ENCODE measurements at places on chromosomes 7 and 10. TPM values are rescaled to one million over a fixed set of nuclear protein-coding genes. Genes with fewer than 3 reads are reported as not detected.

Gene ANXA8L1
- not detected for total RNA-seq

Gene HERC4
- 106 TPM for total RNA-seq

Gene RSPH10B
- total RNA-seq = 0.81 TPM

DNA sequence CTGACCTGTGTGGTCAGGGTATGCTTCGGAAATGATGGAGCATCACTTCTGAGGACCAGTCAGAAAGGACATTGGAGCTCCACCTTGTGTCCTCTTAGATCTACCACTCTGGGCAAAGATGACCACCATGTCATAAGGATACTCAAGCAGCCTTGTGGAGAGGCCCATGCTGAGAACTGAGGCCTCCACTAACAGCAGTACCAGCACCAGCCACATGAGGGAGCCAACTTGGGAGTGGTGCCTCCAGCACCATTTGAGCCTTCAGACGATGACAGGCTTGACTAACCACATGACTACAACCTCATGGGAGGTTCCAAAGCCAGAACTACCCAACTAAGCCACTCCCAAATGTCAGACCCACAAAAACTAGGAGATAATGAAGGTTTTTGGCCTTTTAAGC, 116.0 kb downstream of the NPTX2 start:
- no peaks in the 10 kb centered on the region for H3K4me1 ChIP-seq
- H3K27me3 ChIP-seq = peaks cover 3% of the 10 kb centered on the region
- H3K4me3 ChIP-seq = no peak overlapping the region
- H3K36me3 ChIP-seq = no peaks in the 10 kb centered on the region
- no peak for DNase-seq

Gene BICC1
- not detected for total RNA-seq

DNA sequence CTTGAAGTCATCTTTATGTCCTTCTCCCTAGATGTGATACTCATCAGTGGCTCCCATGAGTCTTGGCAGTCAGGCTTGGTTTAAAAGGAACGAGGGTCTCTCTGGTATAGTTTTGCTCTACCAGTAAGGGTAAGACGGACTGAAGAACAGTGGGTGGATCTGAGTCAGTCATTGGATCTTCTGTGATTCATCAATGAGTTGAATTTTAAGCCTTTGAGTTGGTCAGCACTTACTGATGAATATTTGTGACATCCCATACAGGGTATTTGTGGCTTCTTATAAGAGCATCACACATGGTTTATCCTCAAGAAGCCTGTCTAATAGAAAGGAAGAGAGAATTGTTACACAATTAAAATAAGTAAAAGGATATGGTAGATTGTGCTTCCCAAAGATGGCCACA, 87.3 kb upstream of the NAMPT start:
- H3K4me1 ChIP-seq = peaks cover 1% of the 10 kb centered on the region
- no peak overlapping the region for H3K4me3 ChIP-seq
- no peaks in the 10 kb centered on the region for H3K27me3 ChIP-seq
- no peaks in the 10 kb centered on the region for H3K36me3 ChIP-seq

GRCh38 chr10:76150876-76151288, 719.5 kb downstream of the LRMDA start:
- H3K4me1 ChIP-seq = no peaks in the 10 kb centered on the region
- H3K27ac ChIP-seq = no peak overlapping the region
- H3K4me3 ChIP-seq = no peak overlapping the region
- no peaks in the 10 kb centered on the region for H3K36me3 ChIP-seq

DNA sequence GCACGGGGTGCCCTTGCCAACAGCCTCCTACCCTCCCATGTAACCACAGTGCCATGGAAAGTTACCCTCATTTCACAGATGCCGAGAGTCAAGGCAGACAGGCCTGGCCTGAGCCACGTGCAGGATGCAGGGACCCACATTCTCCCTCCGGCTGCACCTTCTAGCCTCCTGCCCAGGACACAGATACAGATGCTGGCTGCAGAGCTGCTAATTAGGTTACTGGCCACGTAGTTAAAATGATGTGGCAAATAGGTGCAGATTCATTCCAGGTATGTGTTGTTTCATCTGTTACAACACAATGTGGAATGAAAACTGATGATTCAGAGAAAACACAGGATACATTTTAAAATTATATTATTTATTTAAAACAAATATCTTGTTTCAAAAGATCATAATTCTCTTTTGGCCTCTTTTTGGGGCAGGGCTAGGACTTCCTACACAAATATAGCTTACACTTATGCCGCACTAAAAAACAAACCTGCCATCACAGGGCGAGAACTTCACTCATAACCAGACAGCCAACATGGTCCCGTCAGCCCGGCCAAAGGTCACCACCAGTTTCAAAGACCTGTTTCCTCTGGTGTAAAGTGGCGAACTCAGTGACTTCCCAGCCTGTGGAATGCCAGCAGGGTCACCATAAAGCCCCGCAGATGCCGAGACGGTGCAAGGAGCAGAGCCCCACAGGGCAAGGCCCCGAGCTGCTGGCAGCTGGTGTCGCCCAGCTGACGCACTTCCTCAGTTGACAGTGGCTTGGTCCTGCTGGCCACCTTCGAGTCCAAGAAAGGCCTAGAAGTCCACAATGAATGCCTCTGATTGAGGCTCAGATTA, 83.5 kb downstream of the TNS3 start:
- no peaks in the 10 kb centered on the region for H3K36me3 ChIP-seq
- H3K27me3 ChIP-seq = no peaks in the 10 kb centered on the region
- no peak for DNase-seq
- H3K27ac ChIP-seq = no peak overlapping the region

Gene GPR146
- 9.5 TPM for total RNA-seq

DNA sequence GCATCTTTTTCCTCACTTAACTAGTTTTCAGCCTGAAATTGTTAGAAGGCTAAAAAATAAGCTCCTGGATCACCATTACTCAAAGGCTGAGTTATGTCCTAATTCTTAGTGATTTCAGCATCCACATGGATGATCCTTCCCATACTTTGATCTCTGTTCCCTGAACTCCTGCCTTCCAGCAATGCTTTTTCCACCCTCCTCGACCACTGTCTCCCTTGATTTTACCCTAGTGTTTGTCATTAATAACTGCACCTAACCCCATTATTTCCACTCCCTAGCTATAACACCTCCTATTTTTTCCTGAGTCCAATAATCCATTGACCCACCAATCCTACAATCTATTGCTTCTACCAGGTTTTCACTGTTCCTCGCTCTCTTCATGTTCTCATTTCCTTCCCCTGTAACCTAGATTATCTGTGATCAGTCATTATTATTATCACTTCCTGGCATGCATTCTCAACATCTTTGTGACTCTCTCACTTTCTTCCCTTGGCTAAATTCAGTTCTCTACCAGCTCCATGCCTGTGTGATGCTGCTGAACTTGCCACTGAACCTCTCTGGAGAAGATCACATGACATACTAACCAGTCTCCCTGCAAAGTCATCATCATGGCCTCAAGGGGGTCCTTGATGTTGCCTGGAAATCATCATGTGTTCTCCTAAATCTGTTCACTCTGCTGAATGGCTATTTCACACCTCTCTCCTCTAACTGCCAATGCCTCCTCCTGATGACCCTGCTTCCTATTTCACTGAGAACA, 6.5 kb upstream of the CALU start:
- no peak for DNase-seq
- H3K4me3 ChIP-seq = no peak overlapping the region
- no peak overlapping the region for H3K27ac ChIP-seq
- H3K36me3 ChIP-seq = no peaks in the 10 kb centered on the region
- peaks cover 11% of the 10 kb centered on the region for H3K27me3 ChIP-seq

DNA sequence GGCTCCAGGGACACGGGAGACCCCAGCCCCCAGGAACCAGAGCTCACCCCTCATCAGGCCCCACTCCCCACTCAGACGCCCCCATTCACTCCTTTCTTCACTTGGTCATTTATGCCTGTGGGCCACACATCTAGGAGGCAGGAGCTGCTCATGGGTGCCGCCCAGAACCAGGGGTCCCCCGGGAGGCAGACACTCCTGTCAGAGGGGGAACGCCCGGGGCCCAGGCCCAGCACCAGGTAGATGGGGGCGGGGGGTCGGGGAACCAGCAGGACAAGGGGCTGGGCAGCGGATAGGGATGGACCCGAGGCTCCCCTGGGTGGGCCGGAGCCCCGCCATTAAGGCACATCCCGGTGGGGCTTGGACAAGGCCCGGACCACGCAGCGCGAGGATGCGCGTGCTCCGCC, 11.8 kb downstream of the CALY start:
- no peaks in the 10 kb centered on the region for H3K36me3 ChIP-seq
- H3K4me3 ChIP-seq = no peak overlapping the region
- peaks cover 35% of the 10 kb centered on the region for H3K27me3 ChIP-seq
- DNase-seq = peak; percentile 53
- H3K4me1 ChIP-seq = peaks cover 9% of the 10 kb centered on the region
- H3K27ac ChIP-seq = peak overlapping the region; percentile 75

Gene AMZ1
- not detected for total RNA-seq

- peaks cover 24% of the 10 kb centered on the region for H3K4me1 ChIP-seq
- H3K4me3 ChIP-seq = peak overlapping the region; percentile 28
- DNase-seq = peak; percentile 57
- H3K27ac ChIP-seq = no peak overlapping the region
- H3K27me3 ChIP-seq = peaks cover 19% of the 10 kb centered on the region
Measured at GRCh38 chr7:70698219-70698832, 433.6 kb upstream of the GALNT17 start.

- peaks cover 5% of the 10 kb centered on the region for H3K4me1 ChIP-seq
- H3K27me3 ChIP-seq = peaks cover 32% of the 10 kb centered on the region
- H3K27ac ChIP-seq = no peak overlapping the region
- DNase-seq = no peak
Measured at GRCh38 chr10:111081595-111081994, 4.8 kb downstream of the ADRA2A start.

GRCh38 chr7:149626972-149627371, 129.4 kb upstream of the ZNF746 start:
- DNase-seq = no peak
- peaks cover 21% of the 10 kb centered on the region for H3K4me1 ChIP-seq
- H3K4me3 ChIP-seq = no peak overlapping the region
- no peaks in the 10 kb centered on the region for H3K36me3 ChIP-seq
- H3K27me3 ChIP-seq = peaks cover 2% of the 10 kb centered on the region
- H3K27ac ChIP-seq = no peak overlapping the region

- H3K27me3 ChIP-seq = peaks cover under 1% of the 10 kb centered on the region
- no peak overlapping the region for H3K27ac ChIP-seq
- DNase-seq = no peak
- H3K4me3 ChIP-seq = no peak overlapping the region
- no peaks in the 10 kb centered on the region for H3K4me1 ChIP-seq
Measured at GRCh38 chr10:69908124-69908523, 106.4 kb downstream of the COL13A1 start.

- no peak overlapping the region for H3K27ac ChIP-seq
- H3K36me3 ChIP-seq = no peaks in the 10 kb centered on the region
- no peak overlapping the region for H3K4me3 ChIP-seq
- peaks cover 31% of the 10 kb centered on the region for H3K27me3 ChIP-seq
Measured at GRCh38 chr10:117955176-117955575, 91.6 kb downstream of the RAB11FIP2 start.

Gene HOXA9
- not detected for total RNA-seq

DNA sequence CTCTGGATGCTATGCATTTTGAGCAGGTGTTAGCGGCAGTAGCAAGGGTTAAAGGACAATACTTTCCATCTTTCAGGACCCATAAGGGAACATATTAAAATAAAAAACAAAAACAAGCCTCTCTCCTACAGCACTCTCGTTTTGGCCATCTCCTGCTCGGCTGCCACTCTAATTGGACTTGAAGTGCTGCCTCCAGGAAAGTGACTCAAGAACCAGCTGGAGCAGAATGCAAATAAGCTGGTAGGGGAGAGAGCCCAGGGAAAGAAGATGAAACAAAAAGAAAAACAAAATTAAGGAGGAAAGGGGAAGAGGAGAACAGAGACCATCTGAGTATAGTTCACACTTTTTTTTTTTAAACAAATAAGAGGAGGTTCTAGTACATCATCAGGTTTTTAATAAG, 65.6 kb downstream of the HBP1 start:
- DNase-seq = no peak
- H3K27me3 ChIP-seq = no peaks in the 10 kb centered on the region
- H3K27ac ChIP-seq = no peak overlapping the region
- no peak overlapping the region for H3K4me3 ChIP-seq
